Stimulated activated CD8-positive, alpha-beta memory T cell treated with anti-CD3 and anti-CD28 coated beads, Interleukin-7, amount 100 ng/mL, for 1 hour (primary cell): ENCODE measurements at places on chromosomes 1 and 21.
A peak's percentile ranks its signal among the peaks of the same experiment; 100 is the strongest.

- no peak for DNase-seq
Measured at GRCh38 chr1:67890857-67891256, 57.6 kb upstream of the GNG12 start.

DNA sequence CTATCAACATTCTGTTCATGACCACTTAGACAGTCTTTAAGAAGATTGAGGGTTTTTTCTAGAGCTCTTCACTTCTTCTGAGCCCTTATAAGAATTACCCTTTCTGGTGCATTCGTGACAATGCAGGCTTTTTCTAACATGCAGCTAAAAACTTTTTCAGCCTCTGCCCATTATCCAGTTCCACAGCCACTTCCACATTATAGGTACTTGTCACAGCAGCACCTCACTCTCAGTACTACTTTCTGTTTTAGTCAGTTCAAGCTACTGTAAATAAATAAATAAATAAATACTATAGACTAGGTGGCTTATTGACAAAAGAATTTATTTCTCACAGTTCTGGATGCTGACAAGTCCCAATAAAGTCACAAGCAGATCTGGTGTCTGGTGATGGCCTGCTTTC lies 284.4 kb upstream of the PKN2 start:
- no peak for DNase-seq

GRCh38 chr1:230750986-230751625 lies 3.9 kb downstream of the CAPN9 start:
- DNase-seq, result no peak

DNA sequence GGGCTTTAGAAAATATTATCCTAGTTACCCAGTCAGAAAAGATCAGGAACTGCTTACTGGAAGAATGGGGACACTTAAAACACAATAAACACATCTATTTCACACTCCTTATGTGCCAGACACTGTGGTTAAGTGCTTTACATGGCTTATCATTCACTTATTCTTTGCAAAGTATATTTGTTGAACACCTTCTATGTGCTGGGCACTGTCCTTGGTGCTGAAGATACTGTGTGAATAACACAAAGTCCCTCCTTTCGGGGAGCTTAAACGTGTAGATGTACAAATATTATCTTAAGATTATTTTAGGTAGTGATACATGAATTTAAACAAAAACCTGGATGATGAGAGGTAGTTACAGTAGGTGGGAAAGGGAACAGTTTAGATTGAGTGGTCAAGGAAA lies 169.3 kb downstream of the ST6GALNAC5 start:
- no peak for DNase-seq

DNA sequence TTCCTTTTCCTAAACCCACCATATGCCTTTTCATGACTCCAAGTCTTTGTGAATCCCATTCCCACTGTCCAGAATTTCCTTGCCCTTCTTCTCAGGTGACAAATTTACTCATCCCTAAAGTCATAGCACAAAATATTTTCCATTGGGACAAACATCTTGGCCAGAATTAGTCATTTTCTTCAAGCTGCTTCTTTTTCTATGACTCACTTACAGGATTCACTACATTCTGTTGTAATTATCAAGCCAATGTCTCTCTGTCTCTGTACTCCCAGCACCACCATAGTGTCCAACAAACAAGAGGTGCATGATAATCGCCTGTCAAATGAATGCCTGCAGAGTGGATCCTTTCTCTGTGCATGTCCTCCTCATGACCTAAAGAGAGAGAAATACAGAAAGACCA lies 37.8 kb downstream of the SGIP1 start:
- DNase-seq, result no peak

- peak; percentile 77 for DNase-seq
Measured at GRCh38 chr1:226679853-226680516, 59.1 kb downstream of the ITPKB start.

DNA sequence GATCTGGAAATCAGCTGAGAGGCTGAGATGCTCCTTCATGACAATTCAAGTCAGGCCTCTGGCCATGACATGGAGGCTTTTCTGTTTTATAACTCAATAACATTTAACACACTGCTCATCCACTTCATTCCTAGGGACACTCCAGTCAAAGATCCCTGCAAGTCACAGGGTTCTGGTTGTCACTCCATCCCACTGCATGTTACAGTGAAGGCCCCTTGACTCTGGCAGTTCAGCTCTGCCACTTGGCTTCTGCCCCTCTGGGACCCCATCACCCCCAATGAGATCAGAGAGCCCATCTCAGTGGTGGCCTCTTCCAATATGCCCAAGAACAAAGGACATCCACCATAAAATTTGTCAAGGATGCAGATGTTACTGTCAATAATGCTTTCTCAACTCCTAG lies 10.0 kb upstream of the FAM110D start:
- no peak for DNase-seq

- no peak for DNase-seq
Measured at GRCh38 chr1:156387870-156388173, 18.8 kb downstream of the RHBG start.

DNA sequence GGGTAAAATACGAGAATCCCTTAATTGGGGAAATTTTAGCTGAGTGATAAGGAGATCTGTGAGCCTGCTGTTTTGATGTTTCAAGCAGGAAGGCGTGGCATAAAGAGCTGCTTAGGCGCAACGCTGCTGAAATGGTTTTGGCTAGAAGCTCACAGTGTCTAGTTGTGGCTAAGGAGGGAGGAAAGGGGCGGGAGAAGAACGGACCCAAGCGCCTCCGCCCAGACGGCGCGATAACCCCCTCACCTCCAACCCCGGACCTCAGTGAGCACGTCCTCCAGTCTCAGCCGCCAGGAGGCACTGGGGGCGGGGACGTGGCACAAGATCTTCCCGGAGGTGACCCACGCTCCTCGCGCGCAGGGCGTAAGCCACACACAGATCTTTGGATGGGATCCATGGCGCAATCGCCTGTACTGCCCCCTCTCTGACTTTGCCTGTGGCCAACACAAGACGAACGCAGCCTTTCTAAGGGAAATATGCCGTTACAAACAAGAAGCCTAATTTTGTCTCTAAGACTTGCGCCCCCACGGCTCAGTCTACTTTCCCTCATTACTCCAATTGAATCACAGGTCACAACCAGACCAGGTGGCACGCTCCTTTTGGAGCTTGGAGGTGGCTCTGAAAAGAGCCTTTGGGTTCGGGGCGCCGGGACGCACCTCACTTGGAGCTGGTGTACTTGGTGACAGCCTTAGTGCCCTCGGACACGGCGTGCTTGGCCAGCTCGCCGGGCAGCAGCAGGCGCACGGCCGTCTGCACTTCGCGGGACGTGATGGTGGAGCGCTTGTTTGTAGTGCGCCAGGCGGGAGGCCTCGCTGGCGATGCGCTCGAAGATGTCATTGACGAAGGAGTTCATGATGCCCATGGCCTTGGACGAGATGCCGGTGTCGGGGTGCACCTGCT lies 23.4 kb upstream of the RNF187 start:
- DNase-seq, result no peak

DNA sequence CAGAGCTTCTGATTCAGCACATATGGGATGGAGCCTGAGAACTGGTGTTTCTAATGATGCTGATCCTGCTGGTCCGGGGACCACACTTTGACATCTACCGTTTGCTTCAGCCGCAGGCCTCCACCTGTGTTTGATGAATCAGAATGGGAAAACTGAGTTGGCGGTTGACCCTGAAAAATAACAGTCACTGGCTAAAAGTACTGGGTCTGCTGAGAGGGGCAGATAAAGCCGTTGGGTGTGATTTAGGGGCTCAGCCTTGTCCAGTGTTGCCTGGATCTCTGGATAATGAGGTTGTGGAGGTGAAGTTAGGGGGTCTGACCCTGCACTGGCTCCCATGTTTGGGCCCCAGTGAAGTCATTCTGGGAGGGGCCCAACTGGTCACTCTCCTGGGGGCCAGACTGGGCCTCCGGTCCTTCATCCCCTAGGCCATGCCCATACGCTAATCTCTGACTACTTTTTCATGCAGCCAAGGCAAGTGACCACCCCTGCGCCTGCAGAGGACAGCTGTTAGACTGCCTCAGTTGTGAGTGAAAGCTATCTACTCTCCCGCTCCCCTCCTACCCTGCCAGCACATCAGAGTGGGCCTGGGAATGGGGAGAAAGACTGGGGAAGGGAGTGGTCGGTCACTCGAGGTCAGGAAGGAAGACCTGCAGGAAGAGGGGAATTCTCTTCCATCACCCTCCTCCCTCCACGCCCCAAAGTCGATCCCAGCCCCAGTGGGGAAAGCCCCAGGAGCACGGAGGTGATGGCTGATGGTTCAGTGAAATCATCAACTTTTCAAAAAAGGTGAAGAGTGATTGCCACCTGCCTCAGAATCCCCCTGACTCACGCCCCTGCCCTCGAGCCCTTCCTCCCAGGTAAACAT lies 27.7 kb downstream of the VASH2 start:
- DNase-seq, result no peak

- no peak for DNase-seq
Measured at GRCh38 chr1:230084408-230085177, 17.6 kb downstream of the GALNT2 start.

GRCh38 chr1:216892581-216893160 lies 169.4 kb upstream of the ESRRG start:
- no peak for DNase-seq

DNA sequence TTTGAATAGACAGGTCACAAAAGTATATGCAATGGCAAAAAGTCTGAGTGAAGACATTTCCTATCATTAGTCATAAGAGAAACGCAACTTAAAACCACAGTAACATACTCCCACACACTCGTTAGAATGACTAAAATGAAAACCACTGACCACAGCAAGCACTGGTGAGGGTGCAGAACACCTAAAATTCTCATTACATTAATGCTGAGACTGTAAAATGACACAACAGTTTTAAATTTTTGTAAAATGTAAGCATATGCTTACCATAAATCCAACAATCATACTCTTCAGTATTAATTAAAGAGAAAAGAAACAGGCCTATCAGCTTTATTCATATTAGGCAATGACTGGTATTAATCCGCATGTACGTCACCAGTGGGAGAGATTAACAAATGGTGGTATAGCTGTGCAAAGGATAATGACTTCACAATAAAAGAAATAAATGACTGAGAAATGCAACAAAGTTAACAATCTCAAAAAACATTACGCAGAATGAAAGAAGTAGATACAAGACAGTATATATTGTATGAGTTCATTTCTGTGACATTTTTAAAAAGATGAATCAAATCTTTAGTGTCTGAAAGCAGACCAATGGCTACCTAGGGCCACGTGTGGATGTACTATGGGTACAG lies 253.5 kb downstream of the AKT3 start:
- no peak for DNase-seq

- no peak for DNase-seq
Measured at GRCh38 chr1:221740993-221741702, 741 bp downstream of the DUSP10 start.

DNA sequence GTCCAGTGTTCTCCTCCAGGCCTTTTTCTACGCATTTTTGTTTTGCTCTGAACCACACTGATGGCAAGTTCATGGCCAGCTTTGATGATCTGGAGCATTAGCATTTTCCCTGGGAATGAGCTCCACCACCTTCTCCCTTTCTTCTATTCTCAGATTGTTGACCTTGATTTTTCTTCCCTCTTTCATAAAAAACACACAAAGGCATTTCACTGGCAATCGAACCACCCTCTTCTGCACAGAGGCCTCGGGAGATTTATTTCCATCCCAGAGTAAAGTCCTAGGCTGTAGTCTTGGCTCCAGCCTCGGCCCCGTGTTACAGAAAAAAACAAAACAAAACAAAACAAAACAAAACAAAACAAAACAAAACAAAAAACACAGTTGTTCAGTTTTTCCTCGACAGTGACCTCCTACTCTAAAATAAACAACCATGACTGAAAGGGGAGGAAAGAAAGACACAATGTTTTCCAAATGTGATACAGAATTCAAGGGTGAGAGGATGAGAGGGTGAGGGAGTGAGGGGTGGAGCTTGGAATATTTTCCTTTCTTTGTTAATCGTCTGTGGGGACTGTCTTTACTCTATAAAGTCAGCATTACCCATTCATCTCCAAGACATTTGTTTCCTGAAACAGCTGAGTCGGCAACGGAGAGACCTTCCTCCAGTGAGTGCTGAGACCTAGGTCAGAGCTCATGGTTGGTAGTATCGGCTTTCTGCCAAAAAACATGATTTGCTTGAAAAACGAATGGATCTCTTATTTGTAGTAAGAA lies 29.8 kb upstream of the RNF186 start:
- DNase-seq, result no peak

- DNase-seq, result peak; percentile 45
Measured at GRCh38 chr1:24070821-24071393, 41.0 kb downstream of the MYOM3 start.

DNA sequence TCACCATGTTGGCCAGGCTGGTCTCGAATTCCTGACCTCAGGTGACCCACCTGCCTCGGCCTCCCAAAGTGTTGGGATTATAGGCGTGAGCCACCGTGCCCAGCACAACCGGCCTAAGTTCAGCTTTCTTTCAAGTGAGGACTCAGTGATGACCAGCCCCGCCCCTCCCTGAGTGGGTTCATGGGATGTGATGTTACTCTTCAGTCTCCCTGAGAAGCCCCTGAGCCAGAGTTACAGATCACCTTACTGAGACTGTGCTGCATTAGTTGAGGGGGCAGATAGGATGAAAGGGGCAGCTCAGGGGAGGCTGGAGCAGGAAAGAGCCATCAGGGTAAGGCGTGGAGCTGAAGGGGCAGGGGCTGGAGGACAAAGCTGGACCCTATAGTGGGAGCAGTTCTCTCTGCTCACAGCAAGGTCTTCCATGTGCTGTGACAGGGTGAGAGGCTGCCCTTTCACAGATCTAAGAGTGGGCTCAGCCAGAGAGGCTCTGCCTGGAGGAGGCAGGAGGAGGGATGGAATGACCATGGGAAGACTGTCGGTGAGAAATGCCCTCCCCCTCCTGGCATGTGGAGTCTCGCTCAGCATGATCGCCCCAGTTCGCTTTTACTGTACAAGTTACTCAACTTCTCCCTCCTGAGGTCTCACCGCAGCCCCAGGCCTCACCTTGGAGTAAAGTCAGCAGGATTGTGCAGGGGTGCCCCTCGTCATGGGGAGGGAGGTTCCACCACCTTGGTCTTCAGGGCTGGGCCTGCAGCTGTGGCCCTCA lies 13.4 kb downstream of the SH2D2A start:
- no peak for DNase-seq

DNA sequence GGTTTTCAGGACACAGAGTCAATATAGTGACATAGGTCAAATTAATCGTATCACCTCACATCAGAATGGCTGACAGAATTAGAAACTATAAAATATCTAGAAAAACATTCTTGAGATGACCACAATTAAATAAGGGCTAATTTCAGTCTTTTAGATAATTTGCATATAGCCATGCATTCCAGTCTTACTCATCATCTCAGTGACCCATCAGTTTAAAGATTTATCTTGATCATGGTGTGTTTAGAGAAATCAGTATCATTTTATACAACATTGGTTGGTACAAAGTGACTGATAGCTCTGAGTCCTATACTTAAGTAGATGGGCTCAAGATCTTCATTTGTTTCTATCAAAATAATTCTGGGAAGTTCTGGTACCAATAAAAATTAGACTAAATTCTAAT lies 262.3 kb upstream of the SNX7 start:
- no peak for DNase-seq

GRCh38 chr1:44842486-44842861 lies 579 bp downstream of the PTCH2 start:
- DNase-seq, result no peak
